Fibroblast of villous mesenchyme (primary cell): ENCODE measurements at places on chromosomes 3 and 15.

DNA sequence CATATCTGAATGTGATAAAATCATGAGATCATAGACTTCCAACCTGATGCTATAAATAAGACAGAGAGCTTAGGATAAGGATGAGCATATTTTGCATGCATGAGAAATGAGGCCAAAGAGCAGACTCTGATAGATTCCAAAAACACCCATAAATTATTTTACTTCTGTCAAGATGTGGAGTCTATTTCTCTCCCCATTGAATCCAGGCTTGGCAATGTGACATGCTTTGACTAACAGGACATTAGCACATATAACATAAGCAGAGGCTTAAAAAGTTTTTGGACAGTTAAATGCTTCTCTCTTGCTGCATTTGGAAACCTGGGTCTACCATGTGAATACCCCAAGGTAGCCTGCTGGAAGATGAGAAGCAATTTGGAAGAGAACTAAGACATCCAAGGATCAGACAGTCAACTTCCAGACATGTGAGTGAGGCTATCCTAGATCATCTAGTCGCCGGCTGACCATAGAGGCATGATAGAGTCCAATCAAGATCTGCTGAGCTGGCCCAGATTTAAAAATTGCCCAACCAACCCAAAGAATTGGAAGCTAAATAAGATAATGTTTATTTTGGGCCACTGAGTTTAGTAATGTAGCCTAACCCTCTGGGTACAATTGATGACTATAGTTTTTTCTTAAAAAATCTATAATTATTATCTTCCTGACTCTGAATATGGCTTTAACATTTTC lies 30.3 kb downstream of the MYLK start:
- DNase-seq = peak; percentile 30

DNA sequence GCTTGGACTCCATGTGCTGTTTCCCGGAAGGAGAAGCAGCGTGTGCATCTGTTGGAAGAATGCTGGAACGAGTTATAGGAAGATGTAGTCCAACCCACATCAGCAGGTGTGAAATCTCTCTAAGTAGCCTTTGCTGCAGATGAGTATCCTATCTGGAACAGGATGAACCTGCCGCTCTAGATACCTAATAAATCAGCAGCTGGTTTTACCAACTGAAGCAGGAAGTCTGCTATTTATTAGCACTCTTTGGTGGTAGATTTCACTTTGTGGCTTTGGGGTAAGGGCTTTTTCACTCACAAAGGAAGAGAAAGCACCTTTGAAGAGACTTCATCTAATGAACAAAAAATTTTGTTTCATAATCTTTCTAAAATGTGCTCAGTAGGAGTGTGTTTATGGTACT lies 66.4 kb downstream of the DCUN1D1 start:
- DNase-seq = peak; percentile 23

DNA sequence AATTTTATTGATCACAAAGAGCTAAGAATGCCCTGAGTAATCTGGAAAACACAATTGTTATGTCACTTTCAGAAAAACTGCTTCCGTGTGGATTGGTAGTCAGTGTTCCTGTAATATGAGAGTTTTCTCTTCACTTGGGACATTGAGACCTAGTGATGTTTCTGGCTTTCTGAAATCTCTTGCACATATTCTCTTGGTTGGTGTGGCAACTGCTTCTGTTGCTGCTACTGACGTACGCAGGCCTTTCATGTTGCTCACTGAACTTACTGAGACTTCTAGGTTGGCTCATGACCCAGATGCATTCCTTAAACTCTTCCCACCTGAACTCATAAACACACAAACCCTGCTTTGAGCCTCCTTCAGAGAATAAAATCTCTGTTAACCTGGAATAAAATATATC lies 175.0 kb upstream of the PFN2 start:
- peak; percentile 37 for DNase-seq

DNA sequence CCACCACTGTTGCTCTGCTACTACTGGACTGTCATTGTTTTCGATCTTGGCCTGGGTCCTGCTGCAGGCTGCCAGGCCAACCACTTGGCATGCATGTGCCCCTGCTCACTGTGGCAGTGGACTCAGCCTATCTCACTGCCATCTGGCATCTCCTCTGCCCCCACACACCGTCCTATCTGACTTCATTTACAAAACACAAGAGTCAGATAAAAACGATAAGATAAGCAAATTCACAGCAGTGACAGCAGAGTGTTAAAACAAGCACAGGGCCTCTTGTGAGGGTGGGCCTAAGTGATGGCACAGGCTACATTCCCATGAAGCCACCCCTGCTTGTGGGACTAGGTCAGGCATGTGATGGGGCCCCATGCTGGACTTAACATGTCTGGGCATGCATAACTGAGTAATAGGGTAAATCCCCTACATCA lies 68.1 kb downstream of the CRYGS start:
- DNase-seq = no peak

DNA sequence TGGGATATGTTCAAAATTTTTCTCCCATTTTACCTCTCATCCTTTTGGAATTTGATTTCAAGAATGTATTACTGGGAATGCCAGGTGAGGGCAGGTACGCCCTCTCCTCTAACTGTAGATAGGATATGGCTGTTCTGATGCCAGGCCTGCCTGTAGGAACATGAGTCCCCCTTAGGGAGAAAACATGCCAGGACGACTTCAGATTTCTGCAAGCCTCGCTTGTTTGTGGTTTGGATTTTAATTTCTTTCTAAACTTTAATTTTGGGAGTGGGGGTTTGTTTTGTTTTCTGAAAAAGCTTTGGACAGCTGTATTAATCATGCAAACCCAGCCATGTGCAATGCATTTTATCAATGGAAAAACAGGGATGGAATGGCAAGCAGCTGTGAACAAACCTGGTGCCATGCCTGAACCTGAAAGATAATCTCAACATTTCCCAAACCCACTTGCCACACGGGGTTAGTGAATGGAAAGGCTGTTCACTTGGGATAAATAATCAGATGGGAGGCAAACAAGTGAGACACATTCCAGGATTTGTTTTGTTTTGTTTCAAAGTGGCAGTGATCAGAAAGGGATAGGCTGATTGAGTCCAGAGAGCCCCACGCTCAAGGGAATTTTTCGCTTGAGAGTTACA lies 207.6 kb downstream of the GAP43 start:
- no peak for DNase-seq

GRCh38 chr3:139521816-139522215 lies 17.7 kb downstream of the RBP1 start:
- no peak for DNase-seq

DNA sequence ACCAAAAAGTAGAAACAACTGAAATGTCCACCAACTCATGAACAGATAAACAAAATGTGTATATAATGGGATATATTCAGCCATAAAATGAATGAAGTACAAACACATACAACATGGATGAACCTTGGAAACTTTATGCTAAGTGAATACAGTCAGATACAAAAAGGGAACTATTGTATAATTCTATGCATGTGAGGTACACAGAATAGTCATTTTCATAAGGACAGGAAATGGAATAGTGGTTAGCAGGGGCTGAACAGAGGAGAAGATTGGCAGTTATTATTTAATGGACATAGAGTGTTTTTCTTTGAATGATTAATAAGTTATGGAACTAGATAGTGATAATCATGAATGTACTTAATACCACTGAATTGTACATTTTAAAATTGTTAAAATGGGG lies 20.0 kb upstream of the TRANK1 start:
- DNase-seq = no peak

- DNase-seq = peak; percentile 9
These were observed 13.2 kb downstream of the LINS1 start for GRCh38 chr15:100588638-100589242.

DNA sequence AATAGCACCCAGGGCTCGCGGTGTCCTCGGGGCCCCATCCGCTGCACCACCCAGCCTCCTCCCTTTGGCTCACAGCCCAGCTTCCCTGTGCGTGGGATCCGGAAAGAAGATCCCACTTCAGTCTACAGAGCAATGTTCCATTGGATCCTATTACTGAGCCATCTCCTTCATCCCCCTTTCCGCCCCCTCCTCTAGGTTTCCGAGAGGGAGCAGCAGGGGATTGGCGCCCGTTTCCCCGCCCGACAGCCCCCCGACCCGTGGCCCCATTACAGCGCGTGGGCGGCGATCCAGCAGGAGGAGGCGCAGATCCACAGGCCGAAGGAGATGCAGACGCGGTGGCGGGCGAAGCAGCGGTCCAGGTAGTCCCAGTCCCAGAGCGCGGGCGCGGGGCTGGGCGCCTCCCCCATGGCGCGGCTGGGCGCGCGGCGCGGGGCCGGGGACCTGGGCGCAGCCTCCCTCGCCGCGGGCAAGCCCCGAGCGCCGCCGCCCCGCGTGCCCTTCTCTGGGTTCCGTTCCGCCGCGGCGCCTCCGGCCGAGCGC lies 340 bp downstream of the TMEM44 start:
- DNase-seq = peak; percentile 36

- no peak for DNase-seq
These were observed 166.8 kb downstream of the LPP start for GRCh38 chr3:188320757-188321156.

DNA sequence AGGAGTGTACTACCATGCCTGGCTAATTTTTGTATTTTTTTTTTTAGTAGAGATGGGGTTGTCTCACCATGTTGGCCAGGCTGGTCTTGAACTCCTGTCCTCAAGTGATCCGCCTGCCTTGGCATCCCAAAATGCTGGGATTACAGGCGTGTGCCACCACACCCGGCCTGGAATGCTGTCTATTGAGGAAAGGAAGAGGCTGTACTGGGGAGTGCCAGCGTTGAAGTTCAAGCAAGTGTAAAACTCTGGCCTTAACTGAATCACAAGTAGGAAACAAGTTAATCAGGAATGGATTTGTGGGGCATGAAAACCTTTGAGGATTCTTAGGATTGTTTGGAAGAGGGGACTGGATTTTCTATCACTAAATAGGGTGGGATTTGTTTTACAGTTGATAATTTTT lies 1.4 kb upstream of the SENP2 start:
- DNase-seq = no peak

- DNase-seq = no peak
These were observed 29.3 kb upstream of the INSYN1 start for GRCh38 chr15:73782344-73782959.

DNA sequence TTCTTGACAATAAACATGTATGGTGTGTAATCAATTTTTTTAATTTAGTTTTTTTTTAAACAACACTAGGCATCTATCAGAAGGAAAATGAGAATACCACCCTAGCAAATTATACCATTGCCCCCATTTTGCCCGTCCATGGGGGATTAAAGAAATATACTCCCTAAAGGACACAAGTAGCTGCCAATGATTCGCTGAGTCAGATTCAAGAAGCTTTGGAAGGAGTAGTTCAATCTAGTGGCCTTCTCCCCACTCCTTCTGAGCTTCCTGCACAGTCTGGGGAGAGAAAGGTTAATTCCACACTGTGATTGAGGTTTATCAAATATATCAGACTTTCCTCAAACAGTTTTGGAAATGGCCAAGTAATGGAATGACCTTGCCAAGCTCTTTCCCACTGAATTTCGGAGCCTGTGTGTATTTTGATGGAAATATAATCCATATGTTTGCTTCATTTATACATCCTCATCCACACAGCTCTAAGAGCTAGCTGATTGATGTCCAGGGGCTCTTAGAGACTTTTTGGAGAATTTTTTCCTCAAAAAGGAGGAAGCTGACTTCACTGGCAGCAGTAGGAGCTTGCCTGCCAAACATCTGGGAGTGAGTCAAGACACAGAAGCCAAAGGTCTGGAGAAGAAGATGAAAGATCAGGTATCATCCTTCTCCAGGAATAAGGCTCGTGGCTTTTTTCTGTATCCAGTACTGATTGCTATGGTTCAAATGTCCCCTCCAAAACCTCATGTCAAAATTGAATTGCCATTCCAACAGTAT lies 478.5 kb upstream of the PROK2 start:
- no peak for DNase-seq

GRCh38 chr3:179766416-179767133 lies 113.7 kb downstream of the USP13 start:
- no peak for DNase-seq

DNA sequence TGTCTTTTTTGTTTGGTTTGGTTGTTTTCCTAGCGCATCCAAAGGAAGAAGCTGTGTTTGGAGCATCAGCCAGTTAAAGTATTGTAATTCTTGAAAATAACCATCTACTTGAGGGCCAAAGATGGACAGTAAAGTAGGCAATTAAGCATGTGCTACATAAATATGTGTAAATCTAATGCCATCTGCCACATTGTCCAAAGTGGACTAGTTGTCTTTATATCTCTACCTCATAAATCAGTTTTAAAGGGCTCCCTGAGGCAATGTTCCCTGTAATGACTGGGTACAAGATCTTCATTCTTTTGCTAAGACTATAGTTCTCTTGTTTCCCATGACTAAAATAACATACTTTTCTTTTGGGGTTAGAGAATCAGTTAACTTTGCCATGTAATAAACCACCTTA lies 460.0 kb upstream of the RARB start:
- no peak for DNase-seq

- DNase-seq = no peak
These were observed 14.5 kb upstream of the SLITRK3 start for GRCh38 chr3:165210727-165211126.

DNA sequence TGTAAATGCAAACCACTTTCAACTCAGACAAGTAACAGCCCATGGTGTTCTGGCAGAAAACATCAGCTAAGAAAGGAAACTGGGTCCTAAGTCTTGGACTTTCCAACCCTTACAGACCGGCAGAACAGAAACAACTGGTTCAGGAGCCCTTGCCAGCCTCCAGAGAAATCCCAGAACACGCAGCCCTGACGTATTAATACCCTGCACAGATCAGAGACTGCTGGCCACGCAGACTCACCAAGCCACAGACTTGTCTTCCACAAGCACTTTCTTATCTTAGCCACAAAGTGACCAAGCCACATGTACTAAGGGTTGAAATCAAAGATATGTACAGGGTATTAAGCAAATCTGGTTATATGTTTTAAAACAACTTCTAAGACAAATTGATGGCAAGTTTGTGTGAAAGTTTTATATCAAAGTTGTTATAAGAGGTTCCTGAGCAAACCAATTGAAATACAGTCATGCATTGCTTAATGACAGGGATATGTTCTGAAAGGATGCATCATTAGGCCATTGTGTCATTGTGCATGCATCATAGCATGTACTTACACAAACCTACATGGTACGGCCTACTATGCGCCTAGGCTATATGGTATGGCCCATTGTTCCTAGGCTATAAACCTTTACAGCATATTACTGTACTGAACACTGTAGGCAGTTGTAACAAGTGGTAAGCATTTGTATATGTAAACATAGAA lies 36.8 kb downstream of the BTD start:
- DNase-seq = peak; percentile 92

- no peak for DNase-seq
These were observed 788.8 kb downstream of the ROBO1 start for GRCh38 chr3:78979028-78979427.

GRCh38 chr15:90820481-90820880 lies 47.9 kb upstream of the FURIN start:
- no peak for DNase-seq
